ENCODE measurements at places on chromosomes 3 and 15.

DNA sequence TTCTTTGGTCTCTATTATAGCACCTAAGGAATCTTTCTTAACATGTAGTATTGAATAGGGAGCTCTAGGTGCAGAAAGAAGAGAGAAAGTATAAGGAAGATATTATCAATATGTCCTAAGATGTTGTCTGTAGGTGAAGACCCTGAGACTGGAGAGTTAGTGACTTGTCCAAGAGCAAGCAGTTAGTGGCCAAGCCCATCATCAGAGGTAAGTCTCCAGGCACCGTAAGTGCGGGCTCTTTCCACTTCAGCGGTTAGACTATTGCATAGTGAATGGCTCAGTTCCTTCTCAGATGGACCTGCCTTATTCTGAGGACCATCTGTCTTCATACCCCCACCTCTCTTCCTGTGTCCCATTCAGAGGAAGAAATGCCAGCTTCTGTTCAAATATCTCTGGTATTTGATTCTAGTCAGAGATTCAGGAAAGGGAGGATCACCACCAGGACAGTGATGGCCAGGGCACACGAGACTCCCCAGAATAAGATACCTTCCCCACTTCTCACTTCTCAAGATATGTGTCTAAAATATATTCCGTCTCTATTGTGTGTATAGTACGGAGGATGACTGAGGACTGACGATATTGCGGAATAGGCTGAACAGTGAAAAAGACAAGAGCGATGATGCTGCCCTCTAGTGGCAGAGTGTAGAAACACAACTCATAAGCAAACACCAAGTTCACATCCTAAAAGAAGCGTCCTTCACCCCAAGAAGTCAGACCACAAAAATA, 19.1 kb upstream of the ADGRG7 start:
- DNase-seq, result peak; percentile 72

DNA sequence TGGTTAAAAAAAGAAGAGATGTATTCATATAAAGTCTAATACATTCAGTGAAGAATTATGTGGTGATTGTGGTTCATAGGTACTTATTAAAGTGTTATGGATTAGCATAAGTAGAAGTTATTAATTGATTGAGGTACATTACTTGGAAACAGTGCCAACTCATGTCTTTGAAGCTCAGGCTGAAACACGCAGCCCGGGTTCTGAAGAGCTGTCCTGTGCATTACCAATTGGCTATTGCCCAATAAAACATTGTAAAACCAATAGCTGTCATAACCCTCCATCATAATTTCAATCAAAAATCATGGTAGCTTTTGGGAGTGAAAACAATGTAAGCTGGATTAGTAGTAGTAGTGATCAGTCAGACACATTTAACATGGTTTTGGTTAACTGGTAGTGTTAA, 560.1 kb downstream of the MCTP2 start:
- no peak for DNase-seq

- no peak for DNase-seq
These were observed 32.9 kb upstream of the PRSS50 start for GRCh38 chr3:46750555-46751038.

DNA sequence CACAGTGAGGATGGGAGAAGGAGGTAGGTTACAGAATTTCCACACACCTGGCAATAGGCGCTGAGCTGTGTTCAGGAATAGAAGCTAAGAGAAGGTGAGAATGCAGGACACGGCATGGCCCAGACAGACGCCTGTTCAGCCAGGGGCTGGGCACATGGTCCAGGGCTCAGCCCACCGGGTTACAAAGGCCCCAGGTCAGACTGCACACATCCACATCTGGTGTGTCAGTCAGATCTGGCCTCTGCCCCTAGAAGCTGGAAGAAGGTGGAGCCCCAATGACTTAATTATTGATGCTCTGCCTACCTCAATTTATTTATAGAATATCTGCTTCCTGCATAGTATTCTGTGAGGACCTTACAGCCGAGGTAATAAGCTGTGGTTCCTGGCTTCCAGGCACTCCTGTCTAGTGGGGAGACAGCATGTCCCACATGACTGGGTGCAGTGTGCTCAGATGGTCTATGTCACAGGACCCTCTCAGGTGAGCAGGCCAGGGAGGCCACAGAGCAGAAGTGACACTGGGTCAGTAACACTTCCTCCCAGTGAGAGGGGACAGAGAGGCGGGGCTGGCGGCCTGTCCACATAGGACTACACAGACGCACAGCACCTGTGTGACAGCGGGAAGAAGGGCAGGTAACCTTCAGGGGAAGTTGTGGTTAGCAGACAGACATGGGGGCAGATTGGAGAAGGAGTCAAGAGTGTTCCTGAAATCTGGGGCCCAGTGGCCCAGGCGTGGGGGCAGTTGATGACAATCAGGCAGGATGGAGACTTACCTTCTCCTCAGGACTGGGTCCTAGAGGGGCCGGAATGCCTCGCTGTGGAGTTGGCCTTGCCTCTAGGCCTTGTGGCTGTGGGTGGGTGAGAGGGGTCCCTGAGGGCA, 38.6 kb upstream of the PLXNA1 start:
- no peak for DNase-seq
